Ascending aorta (tissue), 2 donors: ENCODE measurements at places on chromosomes 7 and 10. TPM values are rescaled to one million over a fixed set of nuclear protein-coding genes. Genes with fewer than 3 reads are reported as not detected.

ATE1 gene
- 6.9 TPM for total RNA-seq

DNA sequence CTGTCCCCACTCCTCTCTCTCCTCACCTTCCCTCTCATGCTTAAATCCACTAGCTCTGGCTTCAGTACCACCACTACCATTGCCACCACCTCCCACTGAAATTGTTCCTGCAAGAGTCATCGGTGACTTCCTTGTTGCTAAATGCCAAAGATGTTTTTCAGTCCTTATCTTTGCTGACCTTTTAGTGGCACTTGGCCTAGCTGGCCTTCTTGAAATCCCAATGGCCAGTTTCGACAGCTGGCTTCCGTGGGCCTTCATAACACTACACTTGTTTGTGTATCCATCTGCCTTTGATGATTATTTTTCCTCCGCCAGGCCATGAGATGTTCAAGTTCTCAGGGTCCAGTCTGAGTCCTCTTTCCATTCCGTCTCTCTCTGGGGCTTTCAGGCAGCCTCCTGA lies 118.2 kb upstream of the NANOS1 start:
- H3K27ac ChIP-seq = no peak overlapping the region
- H3K4me1 ChIP-seq = no peaks in the 10 kb centered on the region
- H3K4me3 ChIP-seq = no peak overlapping the region
- H3K36me3 ChIP-seq = no peaks in the 10 kb centered on the region
- H3K27me3 ChIP-seq = no peaks in the 10 kb centered on the region

PKD2L1 gene
- not detected for total RNA-seq

DNA sequence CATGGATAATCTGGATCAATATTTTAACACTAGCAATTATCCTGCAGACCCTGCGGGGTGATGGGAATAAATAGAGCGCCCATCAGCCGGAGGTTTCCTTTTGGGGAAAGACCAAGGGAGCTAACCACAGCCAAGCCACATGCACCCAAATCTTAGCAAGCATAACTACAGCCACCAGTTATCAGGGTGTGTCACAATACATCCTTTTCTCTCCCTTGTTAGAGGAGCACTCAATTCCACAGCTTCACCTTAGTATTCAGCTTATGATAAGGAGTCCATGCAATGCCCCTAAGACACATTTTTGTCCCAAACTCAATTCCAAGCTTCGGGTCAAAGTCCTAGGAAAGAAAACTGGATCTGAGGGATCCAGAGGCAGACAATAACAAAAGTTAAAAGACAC lies 15.9 kb downstream of the TOMM7 start:
- no peaks in the 10 kb centered on the region for H3K27me3 ChIP-seq
- DNase-seq = no peak
- H3K27ac ChIP-seq = no peak overlapping the region

- no peaks in the 10 kb centered on the region for H3K27me3 ChIP-seq
- no peaks in the 10 kb centered on the region for H3K4me1 ChIP-seq
- DNase-seq = no peak
- no peak overlapping the region for H3K27ac ChIP-seq
- no peak overlapping the region for H3K4me3 ChIP-seq
Observed at GRCh38 chr7:126398285-126398684, 854.5 kb downstream of the GRM8 start.

HOXA11 gene
- total RNA-seq = not detected

- H3K4me3 ChIP-seq = no peak overlapping the region
- no peak overlapping the region for H3K27ac ChIP-seq
- H3K36me3 ChIP-seq = no peaks in the 10 kb centered on the region
- H3K27me3 ChIP-seq = no peaks in the 10 kb centered on the region
- no peaks in the 10 kb centered on the region for H3K4me1 ChIP-seq
Observed at GRCh38 chr10:75062506-75063299, 48.8 kb upstream of the SAMD8 start.

DNA sequence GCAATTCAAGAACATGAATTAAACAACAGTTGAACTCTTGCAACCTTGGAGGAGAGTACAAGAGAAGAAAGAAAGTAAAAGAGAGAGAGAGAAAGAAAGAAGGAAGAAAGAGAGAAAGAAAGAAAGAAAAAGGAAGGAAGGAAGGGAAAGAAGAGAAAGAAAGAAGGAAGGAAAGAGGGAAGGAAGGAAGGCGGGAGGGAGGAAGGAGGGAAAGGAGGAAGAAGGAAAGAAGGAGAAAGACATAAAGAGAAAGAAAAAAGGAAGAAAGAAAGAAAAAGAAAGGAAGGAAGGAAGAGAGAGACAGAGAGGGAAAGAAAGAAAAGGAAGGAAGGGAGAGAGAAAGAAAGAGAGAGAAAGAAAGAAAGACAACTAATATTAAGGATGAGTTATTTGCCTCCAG lies 1106.7 kb downstream of the TYW1 start:
- no peak overlapping the region for H3K27ac ChIP-seq
- H3K4me1 ChIP-seq = no peaks in the 10 kb centered on the region
- no peaks in the 10 kb centered on the region for H3K27me3 ChIP-seq
- no peak for DNase-seq

DNA sequence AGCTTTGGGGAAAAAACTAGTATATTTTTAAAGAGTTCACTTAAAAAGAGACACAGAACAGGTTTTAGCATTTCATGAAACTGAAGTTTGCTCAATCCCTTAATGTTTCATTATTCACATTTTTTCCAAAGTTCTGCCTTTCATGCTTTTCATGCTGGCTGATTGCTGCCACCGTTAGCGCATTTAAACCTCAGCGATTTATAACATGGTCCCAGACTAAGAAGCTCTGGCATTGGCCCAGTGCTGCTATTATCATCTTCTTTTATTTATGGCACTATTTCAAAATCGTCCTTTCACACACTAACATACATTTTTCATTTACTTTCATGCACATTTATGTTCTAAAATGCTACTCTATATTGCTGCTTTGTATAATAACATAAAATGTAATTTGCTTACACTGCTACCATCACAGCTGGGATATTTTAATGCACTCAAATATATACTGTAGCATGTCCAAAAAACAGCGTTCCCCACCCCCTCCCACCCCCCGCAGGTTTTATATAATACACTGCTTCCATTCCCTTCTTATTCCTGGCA lies 141.9 kb downstream of the MPP7 start:
- DNase-seq = no peak
- no peaks in the 10 kb centered on the region for H3K4me1 ChIP-seq
- H3K27ac ChIP-seq = no peak overlapping the region
- H3K27me3 ChIP-seq = no peaks in the 10 kb centered on the region

TAC1 gene
- total RNA-seq = not detected

ACTL6B gene
- not detected for total RNA-seq

DNA sequence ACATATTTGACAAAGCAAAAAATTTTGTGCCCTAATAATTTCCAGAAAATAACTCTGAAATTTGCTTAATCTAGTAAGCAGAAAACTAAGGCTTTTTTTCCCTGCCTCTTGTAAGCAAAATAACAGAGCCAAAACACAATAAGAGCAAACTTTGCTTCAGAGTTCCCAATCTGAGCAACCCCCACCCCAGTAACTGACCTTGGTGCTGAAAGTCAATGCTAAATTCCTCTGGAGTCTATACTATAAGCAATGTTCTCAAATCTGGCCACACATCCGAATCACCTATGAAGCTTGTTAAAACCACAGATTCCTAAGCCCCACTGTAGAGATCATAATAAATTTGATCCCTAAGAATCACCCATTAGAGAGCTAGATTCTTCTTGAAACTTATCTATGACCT lies 150.5 kb downstream of the ELAPOR2 start:
- H3K4me3 ChIP-seq = no peak overlapping the region
- no peaks in the 10 kb centered on the region for H3K4me1 ChIP-seq
- no peak for DNase-seq
- no peaks in the 10 kb centered on the region for H3K36me3 ChIP-seq

DNA sequence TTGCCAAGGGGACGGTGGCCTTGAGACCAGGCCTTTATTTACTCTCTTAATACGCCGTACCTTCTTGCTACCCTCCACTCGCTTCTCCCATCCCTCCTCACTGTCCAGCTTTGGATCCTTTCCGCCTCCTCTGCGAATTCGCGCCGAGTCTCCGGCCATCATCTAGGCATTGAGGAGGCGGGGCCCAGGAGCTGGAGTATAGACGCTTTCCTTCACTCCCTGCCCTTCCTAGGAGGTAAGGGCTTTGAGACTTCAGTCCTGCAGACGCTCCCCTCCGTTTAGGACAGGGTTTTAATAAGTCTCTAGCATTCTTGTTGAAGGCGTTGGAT lies 538 bp downstream of the TFAM start:
- peak; percentile 63 for DNase-seq
- peak overlapping the region; percentile 67 for H3K4me3 ChIP-seq
- peaks cover 6% of the 10 kb centered on the region for H3K36me3 ChIP-seq
- H3K27ac ChIP-seq = peak overlapping the region; percentile 93
- no peaks in the 10 kb centered on the region for H3K4me1 ChIP-seq

MSS51 gene
- not detected for total RNA-seq
